Activated naive CD4-positive, alpha-beta T cell (primary cell): ENCODE measurements at places on chromosomes 2 and 18.
A peak's percentile ranks its signal among the peaks of the same experiment; 100 is the strongest.

- DNase-seq, result no peak
Observed at GRCh38 chr18:62312851-62313250, 12.3 kb upstream of the TNFRSF11A start.

GRCh38 chr2:216033403-216033802 is 20.1 kb upstream of the MREG start:
- no peak for DNase-seq

GRCh38 chr2:241680827-241681599 is 5.6 kb downstream of the DTYMK start:
- no peak for DNase-seq

DNA sequence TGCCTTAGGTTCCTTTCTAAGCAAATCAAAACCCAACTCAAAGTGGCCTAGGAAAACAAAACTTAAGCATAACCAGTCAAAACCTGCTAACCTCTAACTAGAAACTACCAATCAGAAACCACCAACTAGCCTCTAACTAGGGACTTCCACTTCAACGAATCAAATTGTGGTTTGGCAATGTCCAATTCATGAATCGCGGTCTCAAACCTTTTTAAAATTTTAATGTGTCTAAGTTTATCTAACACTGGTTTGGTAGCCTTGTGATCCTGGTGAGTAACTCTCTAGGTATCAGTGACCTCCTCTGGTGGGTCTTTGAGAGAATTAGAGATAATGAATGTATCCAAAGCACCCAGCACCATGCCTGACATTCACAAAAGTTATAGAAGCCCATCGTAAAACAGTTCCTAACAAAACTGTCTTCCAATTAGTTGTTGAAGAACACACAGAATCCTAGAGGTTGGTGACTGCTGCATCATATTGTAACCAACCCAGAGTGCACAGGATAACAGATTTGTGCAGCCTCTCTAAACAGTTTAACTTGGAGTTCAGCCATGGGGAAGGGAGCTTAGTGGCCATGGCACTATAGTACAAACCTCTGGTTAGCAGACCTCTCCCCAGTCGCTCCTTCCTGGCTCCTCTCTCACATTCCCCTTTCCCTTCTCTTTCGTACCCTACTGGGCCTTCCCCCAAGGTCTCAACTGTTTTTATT is 45.2 kb upstream of the B3GNT2 start:
- no peak for DNase-seq

DNA sequence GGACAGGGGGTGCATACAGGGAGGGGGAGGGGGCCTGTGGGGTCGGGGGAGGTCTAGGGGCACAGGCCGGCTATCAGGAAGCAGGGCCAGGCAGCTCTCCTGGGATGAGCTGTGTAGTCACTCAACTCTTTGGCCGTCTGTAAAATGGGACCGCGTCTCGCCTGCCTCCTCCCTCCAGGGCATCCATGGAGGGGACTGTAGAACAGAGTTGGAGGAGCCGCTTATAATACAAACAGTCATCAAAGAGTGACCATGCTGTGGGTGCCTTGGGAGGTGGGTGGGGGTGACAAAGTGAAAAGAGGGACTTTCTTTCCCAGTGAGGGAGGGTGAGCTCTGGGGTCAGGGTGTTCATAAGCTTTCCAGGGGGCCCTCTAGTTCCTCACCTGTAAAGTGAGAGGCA is 169.6 kb upstream of the HAAO start:
- no peak for DNase-seq

DNA sequence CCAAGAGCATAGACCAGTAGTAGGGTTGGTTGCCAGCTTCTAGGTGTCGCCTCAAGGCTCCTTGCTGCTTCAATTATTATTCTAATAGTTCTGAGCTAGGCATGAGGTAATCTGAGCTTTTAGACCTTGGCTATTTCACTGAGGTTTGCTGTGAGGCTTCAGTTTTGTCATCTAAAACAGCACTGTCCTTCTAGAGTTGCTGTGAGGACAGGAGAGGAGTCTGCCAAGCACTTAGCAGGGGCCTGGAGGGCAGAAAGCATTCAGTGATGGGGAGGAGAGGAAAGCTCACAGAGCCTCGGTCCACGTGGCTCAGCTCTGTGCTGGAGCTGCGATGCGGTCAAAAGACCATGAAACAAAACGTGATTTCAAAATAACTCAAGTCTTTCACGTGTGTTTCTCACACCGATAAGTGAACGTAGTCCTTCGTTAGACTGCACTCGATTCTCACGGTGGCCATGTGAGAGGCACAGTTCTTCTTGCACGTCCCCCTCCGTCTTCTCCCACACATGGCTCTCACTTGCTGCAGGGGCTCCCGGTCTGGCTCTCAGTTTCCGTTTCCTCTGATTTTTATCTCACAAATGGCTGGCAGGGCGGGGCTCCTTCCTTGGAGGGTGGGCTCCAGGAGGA is 113.7 kb downstream of the B3GNT2 start:
- DNase-seq, result no peak

GRCh38 chr2:74953796-74954499 is 4.5 kb upstream of the POLE4 start:
- no peak for DNase-seq

DNA sequence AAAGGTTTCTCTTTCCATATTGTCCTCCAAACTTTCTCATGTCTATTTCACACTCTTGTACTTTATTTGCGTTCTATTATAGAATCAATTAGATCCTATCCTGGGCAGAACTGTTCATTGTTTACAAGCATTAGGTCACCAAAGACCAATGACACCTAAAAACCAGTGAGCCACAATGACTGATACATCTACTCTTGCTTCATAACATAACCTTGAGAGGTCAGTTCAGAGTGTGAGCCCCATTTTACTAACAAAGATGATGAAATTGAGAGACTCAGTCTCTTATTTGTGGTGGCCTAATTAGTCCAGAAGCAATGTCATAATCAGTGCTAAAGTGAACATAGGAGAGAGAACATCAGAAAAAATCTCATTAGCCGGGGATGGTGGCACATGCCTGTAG is 248.9 kb upstream of the RBBP8 start:
- DNase-seq, result no peak

- DNase-seq, result no peak
Observed at GRCh38 chr2:65974067-65974723, 460.7 kb upstream of the MEIS1 start.

- DNase-seq, result no peak
Observed at GRCh38 chr2:38601463-38602135, 1.1 kb downstream of the HNRNPLL start.

GRCh38 chr2:26449278-26450030 is 28.5 kb downstream of the OTOF start:
- no peak for DNase-seq

DNA sequence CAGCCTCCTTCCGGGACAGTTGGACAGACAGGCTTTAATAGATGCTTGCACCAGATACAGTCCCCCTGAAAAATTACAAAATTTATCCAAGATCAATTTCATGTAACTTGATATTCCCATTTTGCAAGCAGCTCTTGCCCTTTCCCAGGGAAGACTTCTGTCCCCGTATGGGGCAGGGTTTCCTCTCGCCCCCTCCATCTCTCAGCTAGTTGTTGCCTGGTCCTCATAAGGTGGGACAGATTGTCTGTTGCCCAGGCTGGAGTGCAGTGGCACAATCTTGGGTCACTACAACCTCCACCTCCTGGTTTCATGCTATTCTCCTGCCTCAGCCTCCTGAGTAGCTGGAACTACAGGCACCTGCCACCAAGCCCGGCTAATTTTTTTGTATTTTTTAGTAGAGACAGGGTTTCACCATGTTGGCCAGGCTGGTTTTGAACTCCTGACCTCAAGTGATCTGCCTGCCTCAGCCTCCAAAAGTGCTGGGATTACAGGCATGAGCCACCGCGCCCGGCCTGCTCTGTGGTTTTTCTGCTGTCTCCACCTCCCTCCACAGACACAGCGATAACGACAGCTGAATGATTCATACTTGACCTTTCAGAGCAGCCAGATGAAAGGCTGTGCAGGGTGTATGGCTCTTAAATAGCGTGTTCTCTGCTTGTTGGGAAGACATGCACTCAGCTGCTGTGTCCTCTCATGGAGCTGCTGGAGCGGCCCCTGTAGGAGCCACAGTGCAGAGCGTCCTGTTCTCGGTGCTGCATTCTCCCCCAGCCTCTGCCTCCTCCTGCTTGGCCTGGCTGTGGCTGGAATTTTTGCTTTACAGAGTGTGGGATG is 61.4 kb downstream of the TTC39C start:
- DNase-seq, result peak; percentile 37

GRCh38 chr2:160125828-160126227 is 63.4 kb upstream of the PLA2R1 start:
- no peak for DNase-seq

DNA sequence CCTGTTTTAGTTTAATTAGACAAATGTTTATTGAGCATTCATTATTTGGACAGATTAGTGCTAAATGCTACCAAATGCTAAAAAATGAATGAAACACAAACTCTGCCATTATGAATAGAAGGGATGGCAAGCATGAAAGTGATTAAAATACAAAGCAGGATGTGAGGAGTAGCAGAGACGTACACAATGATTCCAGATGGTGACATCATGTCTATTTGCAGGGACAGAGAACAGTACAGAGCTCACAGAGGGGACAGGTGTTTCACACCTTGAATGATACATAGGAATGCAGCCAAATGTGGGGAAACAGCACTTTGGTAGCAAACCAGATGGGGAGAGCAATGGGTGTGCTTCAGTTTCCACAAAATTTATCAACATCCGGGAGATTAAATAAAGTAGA is 76.3 kb downstream of the CD226 start:
- DNase-seq, result no peak

DNA sequence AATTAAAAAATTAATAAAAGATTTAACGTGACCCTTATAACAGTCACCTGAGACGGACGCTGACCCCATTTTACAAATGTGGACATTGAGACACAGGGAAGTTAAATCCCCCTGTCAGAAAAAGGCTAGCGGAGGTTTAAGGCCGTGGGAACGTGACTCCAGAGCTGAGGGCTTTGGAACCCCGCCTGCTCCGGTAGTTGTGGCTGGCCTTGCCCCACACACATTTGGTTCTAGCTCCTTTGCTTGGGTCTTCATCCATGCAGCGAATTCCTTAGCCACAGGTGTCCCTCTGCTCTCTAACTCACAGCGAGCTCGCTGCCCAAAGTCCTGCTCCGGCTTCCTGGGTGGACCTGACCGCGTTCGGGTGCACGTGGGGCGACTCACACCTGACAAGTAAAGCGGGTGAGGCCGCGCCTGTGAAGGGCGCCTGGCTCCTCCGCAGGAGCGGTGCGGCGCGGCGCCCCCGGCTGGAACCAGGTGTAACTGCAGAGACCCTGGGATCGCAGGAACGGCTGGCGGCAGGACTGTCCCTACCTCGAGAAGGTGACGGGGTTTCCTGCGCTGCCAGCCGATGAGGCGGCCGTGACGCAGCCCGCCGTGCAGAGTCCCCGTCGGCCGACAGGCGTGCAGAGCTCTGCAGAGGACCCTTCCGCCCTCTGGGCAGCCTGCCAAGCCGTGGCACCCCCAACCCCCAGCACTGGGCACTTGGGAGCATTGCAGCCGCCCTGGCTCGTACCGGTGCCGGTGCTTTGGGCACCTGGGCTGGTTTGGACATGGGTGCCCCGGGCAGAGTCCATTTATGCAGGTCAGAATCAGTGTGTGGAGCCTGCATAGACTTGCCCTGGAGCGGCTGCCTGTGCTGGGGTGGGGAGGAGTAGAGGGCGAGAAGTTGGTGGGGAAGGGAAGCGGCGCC is 2.4 kb upstream of the PROC start:
- DNase-seq, result peak; percentile 32

GRCh38 chr2:158214431-158214830 is 112.8 kb downstream of the UPP2 start:
- DNase-seq, result no peak

- no peak for DNase-seq
Observed at GRCh38 chr18:58196881-58197872, 153.2 kb downstream of the NEDD4L start.

DNA sequence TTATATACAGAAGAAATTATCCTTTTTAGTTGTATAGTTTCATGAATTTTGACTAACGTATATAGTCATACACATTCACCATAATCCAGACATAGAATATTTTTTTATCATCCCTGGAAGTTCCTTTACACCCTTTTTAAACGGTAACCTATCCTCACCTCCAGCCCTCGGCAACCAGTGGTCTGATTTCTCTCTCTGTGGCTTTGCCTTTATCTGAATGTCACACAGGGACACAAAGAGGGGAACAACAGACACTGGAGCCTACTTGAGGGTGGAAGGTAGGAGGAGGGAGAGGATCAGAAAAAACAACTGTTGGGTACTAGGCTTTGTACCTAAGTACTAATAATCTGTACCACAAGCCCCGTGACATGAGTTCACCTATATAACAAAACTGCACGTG is 191.9 kb downstream of the MC4R start:
- no peak for DNase-seq

- no peak for DNase-seq
Observed at GRCh38 chr2:190318931-190319554, 583 bp downstream of the HIBCH start.

GRCh38 chr18:12463191-12463590 is 55.5 kb downstream of the PRELID3A start:
- DNase-seq, result no peak

DNA sequence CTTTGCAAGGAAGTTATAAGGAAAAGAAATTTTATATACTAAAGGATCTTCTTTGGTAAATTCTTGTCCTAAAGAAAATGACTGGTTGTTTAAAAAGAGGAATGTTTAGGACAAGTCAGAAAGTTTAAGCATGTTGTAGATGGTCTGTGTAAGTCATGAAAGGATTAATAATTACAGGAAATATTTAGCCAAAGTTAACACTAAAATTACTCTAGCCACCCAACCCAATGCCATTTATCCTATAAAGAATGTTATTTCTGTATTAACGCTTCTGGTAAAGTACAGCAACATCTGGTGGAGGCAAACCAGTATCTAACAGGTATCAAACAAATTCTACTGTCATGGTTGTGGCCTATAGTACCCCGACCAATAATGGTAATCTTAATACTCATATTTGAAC is 546.9 kb upstream of the PKDCC start:
- DNase-seq, result no peak

DNA sequence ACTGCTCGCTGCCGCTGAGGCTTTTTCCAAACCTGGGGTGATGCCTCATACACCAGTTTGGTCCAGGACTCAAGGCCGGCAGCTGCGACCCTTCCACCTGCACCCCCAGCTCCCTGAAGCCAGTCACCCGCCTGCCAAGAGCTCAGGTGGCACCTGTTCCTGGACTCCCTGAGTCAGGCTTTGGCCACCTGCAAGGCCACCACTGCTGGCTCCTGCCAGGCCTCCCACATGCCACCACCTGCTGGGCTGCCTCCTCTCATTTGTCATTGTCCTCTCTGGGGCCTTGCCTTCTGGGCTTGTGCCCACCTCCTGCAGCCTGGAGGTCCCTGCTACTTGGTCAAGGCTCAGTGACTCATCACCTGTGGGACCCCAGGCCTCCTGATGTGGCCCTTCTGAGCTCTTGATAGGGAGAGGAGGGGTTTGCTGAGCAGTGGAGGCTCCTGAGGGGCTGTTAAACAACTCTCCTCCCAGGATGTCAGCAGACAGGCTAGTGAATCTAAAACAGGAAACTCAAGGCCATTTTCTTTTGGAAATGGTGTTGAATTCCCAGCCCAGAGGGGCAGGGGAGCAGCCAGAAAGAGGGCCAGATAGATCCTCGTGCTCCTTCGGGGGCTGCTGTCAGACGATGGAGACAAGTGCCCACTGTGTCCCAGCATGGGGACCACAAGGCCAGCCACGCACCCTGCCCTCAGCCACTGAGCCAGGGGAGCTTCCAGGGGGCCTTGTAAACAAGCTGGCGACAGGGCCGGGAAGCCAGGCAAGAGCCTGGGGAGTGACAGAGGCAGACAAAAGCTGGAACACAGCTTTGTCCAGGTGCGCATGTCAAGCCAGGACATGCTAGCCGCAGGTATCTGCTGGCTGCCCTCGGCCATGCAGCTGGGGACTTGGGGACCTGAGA is 416.8 kb downstream of the LRATD1 start:
- DNase-seq, result no peak
